ENCODE measurements at places on chromosomes 4 and X.

DNA sequence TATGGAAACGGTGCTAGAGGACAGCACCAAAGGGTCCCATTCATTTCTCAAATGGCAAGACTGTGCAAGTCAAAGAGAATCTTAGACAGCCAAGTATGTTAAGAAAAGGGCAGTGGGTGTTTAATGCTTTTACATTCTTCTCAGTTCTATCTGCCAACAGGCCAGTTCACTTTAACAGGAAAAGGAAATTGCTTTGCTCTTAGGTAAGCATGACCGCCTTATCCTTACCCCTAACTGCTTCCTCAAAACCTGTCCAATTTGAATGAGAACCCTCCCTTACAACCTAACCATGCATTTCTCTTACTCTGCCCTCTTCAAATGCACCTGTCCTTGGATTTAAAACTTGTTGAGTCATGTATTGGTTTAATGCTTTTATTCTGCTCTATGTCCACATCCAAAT lies 44.5 kb upstream of the BLTP1 start:
- no peak for DNase-seq

- no peak for DNase-seq
Measured at GRCh38 chr4:89100853-89101252, 10.5 kb upstream of the TIGD2 start.

DNA sequence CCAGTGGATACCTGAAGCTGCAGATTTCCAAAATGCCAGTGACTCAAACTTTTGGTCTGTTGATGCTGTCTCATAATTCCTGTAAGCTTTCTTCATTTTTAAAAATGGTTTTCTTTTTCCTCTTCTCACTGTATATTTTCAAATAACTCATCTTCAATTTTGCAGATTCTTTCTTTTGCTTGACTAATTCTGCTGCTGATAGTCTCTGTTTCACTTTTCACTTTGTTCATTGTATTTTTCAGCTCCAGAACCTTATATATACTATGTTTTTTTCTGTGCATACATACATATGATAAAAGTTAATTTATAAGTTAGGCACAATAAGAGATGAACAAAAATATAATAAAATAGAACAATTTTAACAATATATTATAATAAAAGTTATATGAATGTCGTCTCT lies 237.7 kb upstream of the GPRIN3 start:
- DNase-seq = no peak

DNA sequence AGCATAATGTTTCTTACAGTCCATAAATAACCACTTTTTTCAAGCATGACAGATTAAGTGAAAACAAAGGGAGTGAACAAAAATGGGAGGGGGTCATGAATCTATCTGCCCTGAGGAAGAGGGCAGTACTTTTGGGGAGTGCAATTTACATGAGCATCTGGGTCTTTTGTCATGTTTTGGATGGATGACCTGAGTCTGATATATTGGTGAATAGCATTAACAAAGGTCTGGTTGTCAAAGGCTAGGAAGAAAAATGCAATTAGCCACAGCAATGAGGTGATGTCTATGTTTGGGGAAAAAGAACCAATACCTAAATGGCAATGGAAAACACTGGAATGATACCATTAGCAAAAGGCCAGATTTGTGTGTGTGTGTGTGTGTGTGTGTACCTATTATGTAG lies 15.1 kb upstream of the MAD2L1 start:
- DNase-seq = no peak

- no peak for DNase-seq
Measured at GRCh38 chr4:138758876-138759553, 256.6 kb upstream of the NOCT start.

GRCh38 chr4:5784021-5784420 lies 73.0 kb downstream of the EVC start:
- DNase-seq = no peak

GRCh38 chr4:12761694-12762093 lies 722.4 kb downstream of the RAB28 start:
- no peak for DNase-seq

- DNase-seq = no peak
Measured at GRCh38 chr4:3489451-3489962, 26.4 kb downstream of the DOK7 start.

- DNase-seq = no peak
Measured at GRCh38 chr4:185730387-185730786, 81.6 kb downstream of the SORBS2 start.

- DNase-seq = peak; percentile 59
Measured at GRCh38 chr4:8315435-8316250, 46.1 kb downstream of the HTRA3 start.

GRCh38 chr4:138010639-138011038 lies 231.5 kb downstream of the SLC7A11 start:
- DNase-seq = no peak

- no peak for DNase-seq
Measured at GRCh38 chrX:21225643-21226042, 148.6 kb upstream of the CNKSR2 start.

DNA sequence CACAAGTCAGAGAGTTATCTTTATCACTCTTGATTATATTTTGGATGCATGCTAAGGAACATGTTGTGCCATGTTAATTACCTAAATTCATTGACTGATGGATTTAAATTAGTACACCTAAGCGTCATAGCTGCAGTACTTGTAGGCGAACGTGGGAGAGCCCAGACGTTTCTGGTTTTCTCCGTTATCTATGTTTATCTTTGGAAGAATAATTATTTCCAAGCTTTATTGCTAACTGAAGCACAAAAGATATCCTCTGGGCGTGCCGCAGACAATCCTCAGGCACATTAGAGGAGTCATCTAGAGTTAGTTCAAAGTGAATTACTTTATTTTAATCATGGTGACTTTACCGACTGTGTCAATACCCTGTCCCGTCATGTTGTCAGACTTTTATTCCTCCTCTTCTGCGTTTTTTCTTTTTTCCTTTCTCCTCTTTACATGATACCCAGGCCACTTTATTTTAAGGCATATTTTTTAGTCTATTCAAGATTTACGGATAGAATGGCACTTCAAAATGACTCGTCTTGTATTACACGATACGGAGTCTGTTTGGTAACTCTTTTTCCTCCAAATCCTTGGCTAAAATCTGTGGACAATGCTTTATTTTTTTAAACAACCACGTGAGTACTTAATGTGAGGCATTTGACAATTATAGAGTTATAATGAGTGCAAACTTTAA lies 632.0 kb upstream of the TENM3 start:
- DNase-seq = no peak

DNA sequence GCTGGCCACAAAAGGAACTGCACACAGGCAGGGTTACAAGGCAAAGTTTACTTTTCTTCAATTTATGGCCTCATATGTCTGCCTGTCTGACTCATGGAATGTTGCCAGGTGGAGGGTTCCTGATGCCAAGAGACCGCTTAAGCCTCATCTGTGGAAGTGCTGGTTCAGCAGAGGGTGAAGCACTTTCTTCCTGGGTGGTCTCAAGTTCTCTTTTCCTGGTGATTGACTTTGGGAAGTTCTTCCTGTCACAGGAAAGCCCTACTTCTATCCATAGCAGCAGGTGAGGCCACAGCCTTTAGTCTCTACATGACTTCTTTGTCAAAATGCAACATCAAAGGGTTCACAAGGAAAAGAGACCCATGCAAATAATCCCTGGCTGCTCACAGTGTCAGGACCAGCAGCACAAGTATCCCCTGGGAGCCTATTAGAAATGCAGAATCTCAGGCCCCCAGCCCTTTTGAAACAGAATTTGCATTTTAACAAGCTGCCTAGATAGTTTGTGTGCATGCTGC lies 81.4 kb upstream of the IGFBP7 start:
- DNase-seq = peak; percentile 28

DNA sequence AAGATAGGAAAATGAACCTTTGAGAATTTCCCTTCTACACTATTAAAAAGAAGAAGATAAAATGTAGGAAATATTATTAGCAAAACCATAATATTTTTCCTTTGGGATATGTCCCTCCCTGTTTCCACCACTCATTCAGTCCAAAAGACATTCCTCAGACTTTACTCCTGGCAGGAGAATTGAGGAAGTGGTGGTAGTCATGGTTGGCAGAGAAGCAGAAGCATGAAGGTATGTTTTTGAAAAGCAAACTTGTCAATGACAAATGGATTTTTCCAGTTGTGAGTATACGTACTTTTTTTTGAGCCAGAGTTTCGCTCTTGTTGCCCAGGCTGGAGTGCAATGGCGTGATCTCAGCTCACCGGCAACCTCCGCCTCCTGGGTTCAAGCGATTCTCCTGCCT lies 13.7 kb downstream of the STAG2 start:
- DNase-seq = no peak

DNA sequence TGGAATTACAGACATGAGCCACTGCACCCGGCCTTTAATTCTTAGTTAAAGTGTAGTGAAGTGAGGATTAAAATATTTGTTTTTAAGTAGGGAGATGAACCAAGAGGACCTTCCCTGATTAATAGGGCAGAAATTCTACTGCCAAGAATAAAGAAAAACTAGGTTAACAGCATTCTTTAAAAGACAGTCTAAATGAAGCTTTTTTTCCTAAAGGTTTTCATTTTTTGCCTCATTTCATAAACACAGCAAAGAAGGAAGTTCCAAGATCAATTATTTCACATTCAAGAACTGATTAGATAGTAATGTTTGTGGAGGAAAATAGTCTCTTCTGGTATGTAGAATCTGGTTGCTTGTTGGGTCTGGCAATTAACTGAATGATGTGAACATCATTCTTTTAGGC lies 112.1 kb upstream of the ARSJ start:
- DNase-seq = no peak

GRCh38 chrX:117301086-117301485 lies 815.5 kb downstream of the KLHL13 start:
- no peak for DNase-seq

- no peak for DNase-seq
Measured at GRCh38 chr4:10383417-10383816, 73.8 kb downstream of the ZNF518B start.

DNA sequence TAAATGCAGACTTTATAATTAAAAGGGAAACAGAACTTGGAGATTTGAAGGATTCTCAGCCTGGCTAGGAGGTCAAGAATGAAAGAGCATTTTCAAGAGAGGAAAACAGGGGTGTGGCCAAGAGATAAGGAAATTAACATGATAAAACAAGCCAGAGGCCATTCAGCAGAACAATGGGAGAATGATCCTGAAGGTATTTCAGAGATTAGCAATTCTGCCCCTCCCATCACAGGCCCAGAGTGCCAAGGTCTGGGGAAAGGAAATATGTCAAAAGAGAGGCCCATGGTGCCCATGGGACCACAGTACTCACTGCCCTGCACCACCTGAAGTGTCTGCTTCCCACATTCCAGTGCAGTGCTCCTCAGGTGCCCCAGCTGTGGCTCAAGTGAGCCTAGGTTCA lies 188.5 kb upstream of the STS start:
- no peak for DNase-seq

DNA sequence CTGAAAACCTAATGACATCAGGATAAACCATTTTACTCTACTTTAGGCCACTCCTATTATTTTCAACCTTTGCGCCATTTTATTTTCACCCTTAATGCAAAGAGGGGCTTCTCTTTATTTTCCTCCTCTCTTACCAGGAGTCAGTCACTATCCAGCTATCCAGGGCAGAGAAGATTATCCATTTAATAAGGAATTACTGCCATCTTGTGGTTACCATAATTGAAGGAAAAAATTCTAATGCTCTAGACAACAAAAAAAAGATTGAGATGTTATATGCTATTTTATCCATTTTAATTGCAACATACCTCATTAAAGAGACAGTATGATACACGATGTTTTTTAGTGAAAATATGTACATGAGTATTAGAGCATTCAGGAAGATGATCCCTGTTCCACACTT lies 514.5 kb upstream of the FAM241A start:
- DNase-seq = no peak

- DNase-seq = peak; percentile 47
Measured at GRCh38 chrX:45070116-45071007, 130.3 kb downstream of the DIPK2B start.

GRCh38 chr4:168839758-168840391 lies 170.2 kb downstream of the CBR4 start:
- DNase-seq = no peak

GRCh38 chr4:89351201-89351600 lies 43.6 kb upstream of the GPRIN3 start:
- no peak for DNase-seq

GRCh38 chrX:109709129-109709631 lies 23.9 kb downstream of the ACSL4 start:
- DNase-seq = peak; percentile 18

- no peak for DNase-seq
Measured at GRCh38 chr4:25089051-25089763, 58.5 kb upstream of the LGI2 start.

GRCh38 chr4:2353222-2354107 lies 65.0 kb downstream of the ZFYVE28 start:
- no peak for DNase-seq

DNA sequence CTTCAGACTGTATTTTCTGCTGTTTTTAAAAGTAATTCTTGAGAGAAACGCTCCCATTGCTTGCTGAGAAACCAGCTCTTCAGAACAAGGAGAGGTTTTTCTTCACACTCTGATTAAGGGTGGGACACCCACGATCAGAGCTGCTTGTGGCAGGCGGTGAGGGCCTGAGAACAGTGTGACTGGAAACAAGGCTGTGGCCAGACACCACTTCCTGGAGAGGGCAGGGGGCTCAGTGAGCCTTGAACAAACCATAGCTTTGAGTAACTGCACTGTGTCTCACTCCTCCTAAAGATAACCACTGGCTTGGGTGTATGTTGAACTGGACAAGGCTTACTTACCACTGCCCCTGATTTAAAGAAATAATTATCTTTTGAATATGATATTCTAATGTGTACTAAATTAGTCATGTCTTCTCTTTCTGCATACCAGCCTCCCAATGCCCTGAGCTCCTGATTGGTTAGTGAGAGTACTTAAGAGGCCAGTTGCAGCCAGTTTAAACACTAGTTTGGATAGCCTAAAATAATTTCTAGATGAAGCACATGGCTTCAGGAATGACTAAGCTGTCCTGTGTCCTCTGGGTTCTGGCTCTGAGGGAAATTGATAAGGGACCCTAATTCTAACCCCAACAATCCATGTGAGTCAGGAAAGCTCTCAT lies 3.7 kb upstream of the GPR82 start:
- no peak for DNase-seq

- no peak for DNase-seq
Measured at GRCh38 chr4:56843421-56843899, 22.0 kb upstream of the SPINK2 start.

DNA sequence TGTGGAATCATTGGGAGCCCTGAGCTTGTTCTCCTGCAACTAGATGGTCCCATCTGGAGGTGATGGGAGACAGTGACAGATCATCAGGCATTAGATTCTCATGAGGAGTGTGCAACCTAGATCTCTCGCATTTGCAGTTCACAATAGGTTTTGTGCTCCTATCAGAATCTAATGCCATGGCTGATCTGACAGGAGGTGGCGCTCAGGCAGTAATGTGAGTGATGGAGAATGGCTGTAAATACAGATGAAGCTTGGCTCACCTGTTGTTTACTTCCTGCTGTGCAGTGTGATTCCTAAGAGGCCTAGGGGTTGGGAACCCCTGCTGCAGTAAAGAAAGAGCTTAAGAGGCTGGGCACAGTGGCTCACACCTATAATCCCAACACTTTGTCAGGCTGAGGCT lies 42.2 kb upstream of the PUDP start:
- no peak for DNase-seq
